ENCODE measurements at places on chromosomes 1 and 21.

DNA sequence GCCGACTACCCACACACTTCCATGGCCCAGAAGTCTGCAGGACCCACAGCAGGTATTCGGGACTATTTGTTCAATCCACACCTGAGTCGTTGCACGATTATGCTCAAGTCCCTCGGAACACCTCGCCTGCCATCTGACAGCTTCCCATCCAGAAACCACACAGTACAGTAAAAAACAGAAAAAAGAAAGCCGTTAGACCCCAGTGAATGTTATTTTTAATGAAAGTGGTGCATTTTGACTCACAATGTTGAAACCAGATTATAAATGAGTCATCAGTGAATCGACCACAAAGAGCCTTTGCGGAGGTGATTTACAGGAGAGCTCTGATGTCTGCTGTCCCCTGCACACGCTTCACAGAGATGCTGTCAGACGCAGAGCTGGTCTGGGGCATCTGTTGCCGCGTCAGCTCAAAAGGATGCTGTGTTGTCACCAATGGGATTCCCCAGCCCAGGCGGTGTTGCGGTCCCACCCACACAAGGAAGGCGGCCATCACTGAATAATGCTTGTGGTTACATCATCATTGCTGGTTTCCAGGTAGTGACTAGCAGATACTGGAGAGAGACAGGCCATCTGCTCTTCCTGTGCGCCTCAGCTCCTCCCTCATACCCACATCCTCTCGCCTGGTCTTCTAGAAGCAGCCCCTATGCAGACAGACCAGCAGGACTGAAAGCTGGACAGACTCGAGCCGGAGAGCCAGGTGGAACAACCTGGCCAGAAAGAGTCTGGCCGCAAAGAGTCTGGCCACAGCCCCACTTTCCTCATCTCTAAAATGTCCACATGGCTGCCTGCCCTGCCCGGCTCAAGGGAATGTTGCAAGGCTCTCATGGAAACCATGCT is 116.8 kb downstream of the TOMM20 start:
- DNase-seq = peak; percentile 86

- DNase-seq = no peak
Measured at GRCh38 chr1:45206808-45207623, 611 bp upstream of the ZSWIM5 start.

DNA sequence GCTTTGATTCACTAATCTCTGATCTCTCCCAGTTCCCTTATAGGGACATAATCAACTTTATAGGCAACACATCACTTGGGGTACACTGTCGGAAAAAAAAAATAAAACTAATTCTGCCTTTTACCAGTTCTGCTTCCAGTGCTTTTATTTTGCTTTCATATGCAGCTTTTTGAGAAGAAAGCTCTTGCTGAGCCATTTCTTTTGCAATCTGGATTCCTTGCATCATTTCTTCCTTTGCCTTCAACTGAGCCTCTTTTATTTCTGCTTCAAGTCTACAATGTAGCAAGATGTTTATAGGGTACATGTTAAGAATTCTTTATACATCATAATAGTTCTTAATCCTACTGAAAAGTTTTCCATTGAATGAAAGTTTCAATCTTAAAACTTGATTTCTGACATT is 30.6 kb downstream of the KIF14 start:
- DNase-seq = no peak

- no peak for DNase-seq
Measured at GRCh38 chr1:6200188-6200809, 904 bp upstream of the RPL22 start.
